ENCODE measurements at places on chromosomes 1 and 21.
A peak's percentile ranks its signal among the peaks of the same experiment; 100 is the strongest.

- no peak overlapping the region for H3K4me3 ChIP-seq
- H3K4me1 ChIP-seq, result no peaks in the 10 kb centered on the region
- peaks cover 8% of the 10 kb centered on the region for H3K36me3 ChIP-seq
Observed at GRCh38 chr1:32150847-32151246, 28.6 kb upstream of the TXLNA start.

DNA sequence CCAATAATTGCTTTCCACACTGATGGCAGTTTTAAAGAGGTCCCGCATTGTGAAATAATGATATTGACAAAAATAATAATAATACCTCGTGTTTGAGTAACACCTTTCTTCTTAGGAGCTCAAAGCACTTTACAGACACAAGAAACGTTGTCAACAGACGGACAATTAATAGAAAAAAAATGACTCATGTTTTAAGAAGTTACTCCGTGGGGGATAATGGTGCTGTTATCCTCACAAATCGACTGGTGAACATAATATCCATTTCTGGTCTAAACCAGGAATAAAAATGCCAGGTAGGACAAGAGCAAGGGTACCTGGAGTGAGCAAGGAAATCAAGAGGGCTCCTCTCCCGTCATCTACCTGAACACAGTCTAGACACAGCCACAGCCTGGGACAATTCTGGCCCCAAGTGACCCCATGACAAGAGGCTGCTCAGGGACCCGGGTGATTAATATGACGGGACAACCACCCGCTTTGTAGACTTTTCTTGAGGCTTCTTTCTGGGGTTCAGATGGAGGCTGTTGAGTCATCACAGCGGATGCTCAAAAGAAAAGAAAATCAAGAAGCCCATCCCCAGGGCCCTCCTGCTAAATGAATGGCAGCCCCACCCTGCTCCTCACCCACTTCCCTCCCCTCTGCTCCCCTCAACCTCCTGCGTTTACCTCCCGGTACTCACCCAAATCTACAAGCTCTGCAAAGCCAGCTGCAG is 146.2 kb upstream of the IRF2BP2 start:
- no peaks in the 10 kb centered on the region for H3K27me3 ChIP-seq
- DNase-seq, result peak; percentile 32
- H3K27ac ChIP-seq, result no peak overlapping the region

- DNase-seq, result no peak
- H3K4me3 ChIP-seq, result no peak overlapping the region
- H3K27ac ChIP-seq, result peak overlapping the region; percentile 87
- no peaks in the 10 kb centered on the region for H3K27me3 ChIP-seq
Observed at GRCh38 chr1:72637593-72637992, 355.3 kb upstream of the NEGR1 start.

DNA sequence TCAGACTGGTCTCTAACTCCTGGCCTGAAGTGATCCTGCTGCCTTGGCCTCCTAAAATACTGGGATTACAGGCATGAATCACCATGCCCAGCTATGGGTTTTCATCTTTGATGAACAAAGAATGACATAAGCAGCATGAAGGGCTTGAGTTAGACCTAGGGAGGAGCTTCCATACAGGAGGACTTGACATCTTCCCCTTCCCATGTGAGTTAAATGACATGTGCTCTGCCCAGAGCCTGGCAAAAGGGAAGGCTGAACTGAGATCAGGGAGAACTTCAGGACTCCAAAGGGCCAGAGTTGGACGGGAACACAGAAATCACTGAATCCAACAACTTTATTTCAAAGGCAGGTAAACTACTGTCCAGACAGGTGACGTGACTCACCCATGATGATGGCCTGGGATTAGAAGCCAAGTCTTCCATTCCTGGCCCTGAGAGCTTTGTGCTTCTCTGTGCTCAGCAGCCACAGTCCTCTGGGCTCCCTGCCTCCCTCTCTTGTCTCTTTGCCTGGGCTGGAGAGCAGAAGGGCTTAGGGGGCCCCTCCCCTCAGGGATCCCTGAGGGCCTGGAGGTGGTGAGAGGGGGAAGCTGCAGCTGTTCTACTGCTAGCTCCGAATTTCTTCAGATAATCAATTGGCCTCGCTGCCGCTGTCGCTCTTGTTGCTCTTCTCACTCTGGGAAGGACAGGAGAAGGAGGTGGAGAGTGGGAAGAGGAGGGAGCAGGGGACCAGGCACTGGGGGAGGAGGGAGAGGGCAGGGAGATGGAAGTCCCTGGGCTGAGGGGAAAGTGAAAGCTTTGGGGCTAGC is 7.6 kb downstream of the NHLH1 start:
- peak overlapping the region; percentile 50 for H3K27ac ChIP-seq
- no peak for DNase-seq
- H3K4me3 ChIP-seq, result no peak overlapping the region
- no peaks in the 10 kb centered on the region for H3K27me3 ChIP-seq

GRCh38 chr1:53516181-53516580 is 57.0 kb downstream of the DMRTB1 start:
- no peak for DNase-seq
- no peaks in the 10 kb centered on the region for H3K27me3 ChIP-seq
- H3K27ac ChIP-seq, result no peak overlapping the region
- H3K4me1 ChIP-seq, result no peaks in the 10 kb centered on the region
- no peak overlapping the region for H3K4me3 ChIP-seq
- H3K36me3 ChIP-seq, result no peaks in the 10 kb centered on the region

DNA sequence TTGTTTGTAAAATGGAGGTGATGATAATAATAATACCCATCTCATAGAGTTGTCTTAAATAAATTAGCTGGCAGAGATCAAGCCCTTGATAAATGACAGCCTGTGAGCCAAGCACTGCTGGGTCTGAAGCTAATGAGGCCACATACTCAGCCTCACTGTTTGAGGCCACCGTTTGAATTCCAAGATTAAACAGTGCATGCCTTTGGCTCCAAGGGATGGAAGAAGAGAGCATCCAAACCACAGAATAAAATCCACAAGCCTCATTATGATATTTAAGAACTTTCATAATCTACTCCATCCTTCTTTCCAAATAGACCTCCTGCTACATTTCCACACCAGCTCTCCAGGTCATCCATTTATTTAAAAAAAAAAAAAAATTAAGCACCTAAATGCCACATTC is 29.0 kb downstream of the TGFBR3 start:
- no peaks in the 10 kb centered on the region for H3K4me1 ChIP-seq
- no peaks in the 10 kb centered on the region for H3K36me3 ChIP-seq
- H3K27me3 ChIP-seq, result no peaks in the 10 kb centered on the region
- H3K4me3 ChIP-seq, result no peak overlapping the region

DNA sequence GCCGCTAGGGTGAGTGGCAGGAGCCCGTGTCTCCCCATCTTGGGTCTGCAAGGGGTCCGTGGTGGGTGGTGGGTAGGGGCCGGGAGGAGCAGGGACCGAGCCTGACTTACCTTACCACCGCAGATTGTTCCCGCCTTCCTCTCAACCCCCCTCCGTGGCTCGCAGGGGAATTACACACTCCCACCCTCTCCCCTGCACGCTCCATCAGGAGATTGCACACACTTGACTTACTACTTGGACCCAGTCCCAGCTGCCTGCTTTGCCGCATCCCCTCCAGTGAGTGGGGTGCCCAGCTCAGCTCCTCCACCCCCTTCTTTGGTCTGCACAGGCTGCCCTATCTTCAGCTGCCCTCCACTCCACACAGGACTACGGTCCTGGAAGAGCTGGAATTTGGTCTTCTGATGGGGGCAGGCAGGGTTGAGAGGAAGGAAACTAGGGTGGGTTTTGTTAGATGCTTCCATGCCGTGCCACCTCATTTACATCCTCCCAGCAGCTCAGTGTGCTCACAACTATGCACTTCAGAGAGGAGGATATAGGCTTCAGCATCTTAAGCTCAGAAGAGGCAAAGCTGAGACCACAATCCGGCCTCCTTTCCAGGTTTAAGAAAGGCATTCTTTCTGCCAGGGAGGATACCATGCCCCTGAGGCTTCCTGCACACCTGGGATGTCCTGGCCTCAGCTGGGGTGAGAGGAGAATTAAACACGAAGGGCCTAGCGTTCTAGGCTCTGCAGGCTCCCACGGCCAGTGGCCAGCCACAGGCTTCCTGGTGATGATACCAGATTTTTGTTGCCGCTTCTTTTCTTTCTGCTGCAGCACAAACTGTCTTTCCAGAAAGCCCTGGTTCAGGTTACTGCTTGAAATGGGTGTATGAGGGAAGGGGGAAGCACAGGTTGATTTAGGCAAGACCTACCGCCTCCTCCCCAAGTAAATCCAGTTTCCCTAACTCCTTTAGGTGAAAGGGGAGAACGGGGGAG is 2.3 kb downstream of the KCNC4 start:
- peaks cover 34% of the 10 kb centered on the region for H3K4me1 ChIP-seq
- H3K36me3 ChIP-seq, result no peaks in the 10 kb centered on the region
- DNase-seq, result no peak

DNA sequence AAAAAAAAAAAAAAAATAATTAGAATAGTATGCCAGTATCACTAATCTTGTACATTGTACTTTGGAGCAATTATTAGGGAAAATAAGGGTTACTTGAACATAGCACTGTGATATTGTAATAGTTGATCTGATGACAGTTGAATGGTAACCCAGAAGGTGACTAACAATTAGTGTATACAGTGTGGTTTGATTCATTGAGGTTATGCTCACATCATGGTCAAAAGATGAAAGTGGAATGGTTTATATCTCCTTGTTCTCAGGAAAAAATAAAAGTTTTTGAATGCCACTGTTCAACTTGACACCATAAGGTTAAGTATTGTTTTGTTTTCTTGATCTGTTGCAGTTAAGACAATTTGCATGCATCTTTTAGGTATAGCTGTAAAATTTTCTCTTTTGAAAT is 87.0 kb downstream of the GPR52 start:
- DNase-seq, result no peak
- H3K36me3 ChIP-seq, result no peaks in the 10 kb centered on the region
- no peaks in the 10 kb centered on the region for H3K4me1 ChIP-seq
- H3K27me3 ChIP-seq, result no peaks in the 10 kb centered on the region

DNA sequence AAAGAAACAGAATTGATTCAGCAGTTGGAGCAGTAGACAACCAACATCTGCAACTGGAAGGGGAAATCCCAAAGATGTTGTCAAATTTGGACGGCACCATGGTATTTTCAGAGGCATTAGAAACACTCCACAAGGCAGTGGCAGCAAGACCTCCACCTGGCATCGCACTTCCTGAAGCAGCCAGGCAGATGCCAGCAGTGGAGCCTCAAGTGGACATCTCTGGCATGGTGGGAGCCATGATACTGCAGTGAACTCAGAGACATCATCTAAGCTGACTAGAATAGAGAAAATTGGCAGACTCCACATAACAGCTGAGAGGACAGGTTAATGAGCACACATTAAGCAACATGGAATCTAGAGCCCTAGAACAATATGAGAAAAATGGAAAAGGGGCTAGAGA is 33.9 kb upstream of the RGS8 start:
- H3K27ac ChIP-seq, result no peak overlapping the region
- no peaks in the 10 kb centered on the region for H3K36me3 ChIP-seq
- no peaks in the 10 kb centered on the region for H3K27me3 ChIP-seq
- no peak for DNase-seq

DNA sequence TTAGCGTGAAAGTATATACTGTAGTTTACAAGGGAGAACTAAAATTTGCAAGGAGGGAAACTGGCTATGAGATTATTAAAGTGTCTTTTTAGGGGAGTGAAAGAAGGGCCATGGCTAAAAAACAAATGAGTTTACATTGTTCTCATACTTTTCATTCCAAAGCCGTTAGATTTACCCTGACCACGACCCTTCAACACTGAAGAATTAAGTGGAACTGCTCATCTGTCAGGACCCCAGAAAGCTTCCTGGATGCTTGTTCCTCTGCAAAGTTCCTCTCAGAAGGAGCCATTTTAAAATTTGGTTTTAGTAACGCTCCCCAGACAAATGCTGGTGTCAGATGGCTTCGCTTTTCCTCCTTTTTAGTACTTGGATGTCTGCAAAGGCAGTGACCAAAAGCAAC is 82.7 kb upstream of the ZBTB18 start:
- H3K27ac ChIP-seq, result no peak overlapping the region
- DNase-seq, result no peak
- H3K27me3 ChIP-seq, result no peaks in the 10 kb centered on the region
- no peak overlapping the region for H3K4me3 ChIP-seq
- H3K4me1 ChIP-seq, result peaks cover 20% of the 10 kb centered on the region

- H3K36me3 ChIP-seq, result no peaks in the 10 kb centered on the region
- no peak for DNase-seq
- H3K4me1 ChIP-seq, result peaks cover 19% of the 10 kb centered on the region
- H3K27ac ChIP-seq, result no peak overlapping the region
- H3K27me3 ChIP-seq, result peaks cover 51% of the 10 kb centered on the region
- no peak overlapping the region for H3K4me3 ChIP-seq
Observed at GRCh38 chr1:182610606-182611194, 6.5 kb upstream of the RGS16 start.

DNA sequence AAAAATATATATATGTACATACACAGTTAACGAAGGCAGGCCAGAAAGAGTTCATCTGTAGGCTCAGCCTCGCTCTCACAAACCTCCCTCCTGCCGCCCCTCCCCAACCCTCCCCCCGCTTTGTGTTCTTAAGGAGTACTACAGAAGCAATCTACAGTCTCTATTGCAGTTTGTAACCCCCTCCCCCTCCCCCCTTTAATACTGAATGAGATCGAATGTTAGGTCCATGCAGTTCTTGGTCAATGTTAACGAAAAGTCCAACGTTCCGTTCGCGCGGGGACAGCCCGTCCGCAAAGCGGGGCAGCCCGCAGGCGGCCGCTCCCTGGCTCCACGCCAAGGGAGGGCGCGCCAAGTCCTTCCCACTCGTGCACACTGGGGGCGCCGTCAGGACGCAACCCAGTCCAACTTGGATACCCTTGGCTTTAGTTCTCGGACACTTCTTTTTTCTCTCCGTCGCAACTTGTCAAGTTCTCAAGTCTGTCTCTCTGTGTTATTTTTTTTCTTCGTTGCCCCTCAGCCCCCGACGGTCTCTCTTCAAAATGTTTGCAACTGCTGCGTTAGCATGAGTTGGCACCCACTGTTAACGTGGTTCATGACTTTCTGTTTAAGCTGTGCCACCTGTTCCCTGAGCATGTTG is 2.2 kb downstream of the JUN start:
- peak; percentile 58 for DNase-seq
- H3K27me3 ChIP-seq, result no peaks in the 10 kb centered on the region
- no peaks in the 10 kb centered on the region for H3K36me3 ChIP-seq
- peak overlapping the region; percentile 93 for H3K4me3 ChIP-seq

DNA sequence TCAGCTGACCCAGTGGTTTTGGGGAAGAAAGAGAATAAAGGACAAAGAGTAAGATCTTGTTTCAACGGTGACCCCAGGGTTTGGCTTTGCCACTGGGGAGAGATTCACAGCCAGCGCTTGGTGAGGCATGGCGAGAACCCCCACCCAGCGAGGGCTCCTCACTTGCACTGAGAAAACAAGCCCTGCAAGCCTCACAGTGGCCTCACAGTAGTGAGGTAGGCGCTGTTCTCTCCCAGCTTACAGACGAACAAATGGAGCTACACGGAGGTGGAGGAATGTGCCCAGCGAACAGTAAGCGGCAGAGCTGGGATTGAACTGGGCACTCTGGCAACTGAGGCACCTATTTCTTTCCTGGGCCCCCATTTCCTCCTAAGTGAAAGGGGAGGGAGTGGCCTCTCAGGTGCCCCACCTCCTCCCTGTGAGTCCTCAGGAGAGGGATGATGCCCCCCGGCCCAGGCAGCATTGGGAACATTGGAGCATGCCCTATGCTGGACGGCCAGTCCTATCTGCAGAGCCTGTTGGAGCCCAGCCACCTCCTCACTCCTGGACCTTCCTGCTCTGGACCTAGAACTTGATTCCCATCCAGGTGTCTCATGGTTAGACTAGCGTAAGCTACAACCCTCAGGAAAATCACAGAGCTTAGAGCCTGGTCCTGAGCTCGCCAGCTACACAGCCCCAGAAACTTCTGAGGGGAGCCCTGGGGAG is 73.4 kb upstream of the EDN2 start:
- H3K27me3 ChIP-seq, result no peaks in the 10 kb centered on the region
- H3K4me3 ChIP-seq, result no peak overlapping the region
- DNase-seq, result no peak
- H3K4me1 ChIP-seq, result no peaks in the 10 kb centered on the region
- H3K27ac ChIP-seq, result no peak overlapping the region

- no peaks in the 10 kb centered on the region for H3K27me3 ChIP-seq
- DNase-seq, result no peak
- H3K4me3 ChIP-seq, result no peak overlapping the region
- no peaks in the 10 kb centered on the region for H3K36me3 ChIP-seq
Observed at GRCh38 chr21:27535188-27535587, 568.3 kb upstream of the ADAMTS5 start.

All from CD14-positive monocyte (primary cell).